Posterior cingulate gyrus (tissue), 11 donors: ENCODE measurements at places on chromosomes 4 and X.
A peak's percentile ranks its signal among the peaks of the same experiment; 100 is the strongest.

GRCh38 chrX:16202943-16203342 lies 35.7 kb downstream of the MAGEB17 start:
- no peak for DNase-seq

DNA sequence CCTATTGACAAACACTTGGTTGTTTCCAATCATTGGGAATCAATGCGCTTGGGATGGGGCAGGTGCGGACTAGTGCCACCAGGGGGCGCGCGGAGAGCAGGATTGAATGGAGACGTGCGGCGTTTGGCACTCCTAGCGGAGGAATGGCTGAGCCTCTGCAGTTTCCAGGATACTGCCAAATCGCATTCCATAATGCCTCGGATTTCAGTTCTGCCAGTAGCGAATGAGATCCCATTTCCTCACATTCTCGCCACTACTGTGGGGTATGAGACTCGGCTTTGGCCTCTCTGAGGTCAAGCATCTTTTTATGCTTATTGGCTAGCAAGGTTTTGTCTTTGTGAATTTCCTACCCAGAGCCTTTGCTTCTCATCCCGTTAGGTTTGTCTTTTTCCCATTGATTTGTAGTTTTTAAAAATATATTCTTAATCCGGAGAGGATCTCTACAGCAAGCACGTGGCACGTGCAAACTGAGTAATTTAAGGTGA lies 28.7 kb downstream of the CLDN34 start:
- peak; percentile 68 for DNase-seq

- no peak for DNase-seq
Observed at GRCh38 chrX:31706466-31706865, 634.6 kb upstream of the FTHL17 start.

DNA sequence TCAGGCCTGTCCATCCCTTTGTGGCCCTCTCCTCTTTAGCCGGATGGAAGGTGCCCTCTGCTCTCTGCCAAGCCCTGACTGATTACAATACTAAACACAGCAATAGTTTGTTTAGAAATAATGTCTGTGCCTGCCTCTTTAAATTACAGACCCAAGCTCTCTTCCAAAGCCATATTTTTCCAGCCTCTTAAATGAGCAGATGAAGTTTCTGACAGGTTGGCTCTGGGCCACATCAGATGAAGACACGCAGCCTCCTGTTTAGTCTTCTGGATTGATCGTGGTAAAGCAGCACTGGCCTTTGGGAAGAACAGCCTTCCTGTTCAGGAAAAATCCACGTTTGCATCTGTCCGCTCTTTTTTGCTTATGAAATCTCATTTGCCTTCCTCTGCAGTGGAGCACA lies 133.6 kb downstream of the CPE start:
- no peak for DNase-seq

GRCh38 chr4:40170588-40170987 lies 26.2 kb upstream of the RHOH start:
- DNase-seq, result no peak

- DNase-seq, result no peak
Observed at GRCh38 chrX:39484159-39485068, 613.3 kb downstream of the BCOR start.

GRCh38 chrX:132184871-132185270 lies 34.4 kb downstream of the RAP2C start:
- DNase-seq, result no peak

DNA sequence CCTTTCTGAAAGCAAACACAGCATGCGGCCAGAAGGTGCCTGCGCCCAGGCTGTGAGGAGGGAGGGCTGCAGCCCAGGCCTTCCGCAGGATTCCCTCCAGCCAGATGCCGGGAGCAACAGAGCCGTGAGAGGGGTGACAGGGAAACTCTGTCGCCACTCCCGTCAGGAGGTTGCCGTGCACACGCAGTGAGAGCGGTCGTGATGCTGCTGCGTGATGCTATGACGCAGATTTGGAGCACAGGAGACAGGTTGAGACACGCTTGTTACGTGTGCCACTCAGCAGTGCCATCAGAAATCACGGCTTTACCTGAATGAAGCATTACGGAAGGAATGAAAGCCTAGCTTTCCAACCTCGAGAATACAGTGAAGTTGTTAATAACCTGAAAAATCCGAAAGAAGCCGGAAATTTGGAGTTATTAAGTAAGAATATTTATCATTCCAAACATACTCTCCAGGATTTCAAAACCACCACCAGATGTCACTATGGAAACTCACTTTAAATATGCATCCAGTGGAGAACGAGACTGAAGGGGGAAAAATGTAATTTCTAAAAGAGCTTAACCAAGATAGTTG lies 54.4 kb downstream of the FAT1 start:
- no peak for DNase-seq

GRCh38 chr4:158934996-158935669 lies 166.3 kb downstream of the FNIP2 start:
- no peak for DNase-seq

- DNase-seq, result no peak
Observed at GRCh38 chrX:29913647-29914046, 301.7 kb upstream of the MAGEB2 start.

DNA sequence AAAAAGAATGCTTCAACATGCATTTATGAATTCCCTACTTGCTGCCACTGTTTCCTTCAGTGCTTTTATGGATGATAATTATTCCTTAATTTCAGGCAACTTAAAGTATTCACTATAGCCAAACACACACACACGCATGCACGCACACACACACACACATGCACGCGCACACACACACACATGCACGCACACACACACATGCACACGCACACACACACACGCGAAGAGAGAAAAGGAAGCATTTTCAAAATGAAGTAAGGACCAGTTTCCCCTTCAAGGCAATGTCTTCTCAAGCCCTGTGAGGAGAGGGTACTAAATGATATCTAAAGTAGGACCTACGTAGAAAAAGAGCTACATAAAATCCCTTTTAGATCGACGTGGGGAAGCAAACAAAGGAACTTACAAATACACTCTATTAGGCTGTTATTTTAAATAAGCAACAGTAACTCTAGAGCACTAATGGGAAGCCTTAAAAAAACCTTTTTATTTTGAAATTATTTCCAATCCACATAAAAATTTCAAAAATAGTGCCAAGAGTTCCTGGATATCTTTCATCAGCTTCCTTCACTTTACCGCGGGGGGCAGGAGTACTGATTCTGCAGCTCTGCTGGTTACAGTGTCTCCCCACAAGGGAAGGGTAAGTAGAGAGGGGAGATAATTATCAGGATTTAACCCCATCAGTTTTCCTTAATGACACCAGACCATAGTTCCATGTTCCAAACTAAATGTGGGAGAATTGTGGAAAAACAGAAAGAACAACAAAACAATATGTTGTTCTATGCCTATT lies 13.7 kb downstream of the IRF2 start:
- no peak for DNase-seq

GRCh38 chrX:110089656-110090403 lies 86.9 kb downstream of the TMEM164 start:
- no peak for DNase-seq

- DNase-seq, result no peak
Observed at GRCh38 chr4:7183161-7183560, 9.2 kb upstream of the SORCS2 start.

DNA sequence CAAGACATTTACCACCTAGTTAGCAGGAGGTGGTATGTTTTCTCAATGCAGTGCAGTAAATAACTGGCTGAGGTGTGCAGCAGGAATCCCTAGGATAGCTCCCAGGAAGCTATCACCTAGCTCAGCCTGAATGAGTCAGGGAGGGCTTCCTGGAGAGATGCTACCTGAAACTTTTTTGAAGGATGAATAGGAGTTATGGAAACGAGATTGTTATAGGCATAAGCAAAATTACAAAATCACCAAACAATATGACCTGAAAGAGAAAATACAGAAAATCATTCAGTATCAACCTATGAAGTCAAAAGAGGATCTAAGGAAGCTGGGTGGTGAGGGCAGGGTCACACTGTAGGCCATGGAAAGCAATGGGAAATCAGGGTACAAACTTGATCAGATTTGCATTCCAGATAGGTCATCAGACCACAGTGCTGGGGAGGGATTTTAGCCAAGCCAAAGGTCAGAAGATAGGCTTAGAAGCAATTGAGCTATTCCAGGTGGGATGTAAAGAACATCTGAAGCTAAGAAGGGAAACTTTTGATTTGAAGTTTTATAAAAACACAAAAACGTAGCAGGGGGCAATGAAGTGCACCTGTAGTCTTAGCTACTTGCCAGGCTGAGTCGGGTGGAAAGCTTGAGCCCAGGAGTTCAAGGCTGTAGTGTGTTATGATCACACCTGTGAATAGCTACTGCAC lies 11.3 kb downstream of the AREG start:
- DNase-seq, result no peak

- no peak for DNase-seq
Observed at GRCh38 chr4:92266521-92266920, 37.2 kb upstream of the GRID2 start.

DNA sequence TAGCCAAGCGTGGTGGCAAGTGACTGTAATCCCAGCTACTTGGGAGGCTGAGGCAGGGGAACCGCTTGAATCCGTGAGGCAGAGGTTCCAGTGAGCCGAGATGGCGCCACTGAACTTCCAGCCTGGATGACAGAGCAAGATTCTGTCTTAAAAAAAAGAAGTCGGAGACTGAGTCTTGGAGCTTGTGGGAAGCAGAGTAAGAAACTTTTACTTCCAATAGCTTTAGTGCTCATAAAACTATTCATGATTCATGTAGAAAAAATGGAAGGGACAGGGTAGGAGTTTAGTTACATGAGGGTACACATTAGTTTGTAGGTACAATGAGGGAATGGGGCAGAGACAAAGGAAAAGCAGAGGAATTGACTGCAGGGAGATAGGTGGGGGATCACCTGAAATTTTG lies 19.3 kb downstream of the RAP2C start:
- DNase-seq, result no peak

GRCh38 chr4:55183926-55184599 lies 58.7 kb upstream of the KDR start:
- no peak for DNase-seq

GRCh38 chr4:158782551-158783360 lies 13.9 kb downstream of the FNIP2 start:
- DNase-seq, result no peak

DNA sequence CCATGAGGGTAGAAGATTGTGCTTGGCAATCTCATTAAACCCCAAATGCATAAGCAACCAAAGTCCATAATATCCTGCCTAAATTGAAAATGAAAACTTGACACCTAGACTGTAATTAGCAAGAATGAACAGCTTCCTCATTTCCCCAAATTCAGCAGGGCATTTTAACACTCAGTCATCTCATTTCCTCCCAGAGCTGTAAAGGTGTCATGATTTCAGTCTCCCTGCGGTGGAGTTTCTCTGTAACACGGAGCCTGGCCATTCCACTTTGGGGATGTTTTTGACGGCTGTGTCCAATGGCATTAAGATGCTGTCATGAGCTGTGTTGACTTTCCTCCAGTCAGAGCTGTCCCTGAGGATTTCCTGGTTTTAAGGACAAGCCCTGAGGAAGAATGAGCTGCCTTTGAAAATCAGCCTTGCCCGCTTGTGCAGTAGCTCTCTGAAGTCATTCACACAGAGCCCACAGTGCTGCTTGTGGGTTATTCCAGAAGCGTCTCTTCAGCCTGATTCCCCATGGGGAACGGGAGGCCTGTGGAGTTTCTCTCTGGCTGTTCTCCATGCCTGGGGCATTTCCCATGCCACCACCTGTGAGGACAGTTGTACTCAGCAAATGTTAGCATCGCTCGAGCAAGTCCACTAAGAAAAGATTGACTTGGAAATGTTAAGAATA lies 187.0 kb downstream of the MID1 start:
- DNase-seq, result no peak

GRCh38 chr4:134695433-134695832 lies 493.8 kb upstream of the PABPC4L start:
- DNase-seq, result no peak

DNA sequence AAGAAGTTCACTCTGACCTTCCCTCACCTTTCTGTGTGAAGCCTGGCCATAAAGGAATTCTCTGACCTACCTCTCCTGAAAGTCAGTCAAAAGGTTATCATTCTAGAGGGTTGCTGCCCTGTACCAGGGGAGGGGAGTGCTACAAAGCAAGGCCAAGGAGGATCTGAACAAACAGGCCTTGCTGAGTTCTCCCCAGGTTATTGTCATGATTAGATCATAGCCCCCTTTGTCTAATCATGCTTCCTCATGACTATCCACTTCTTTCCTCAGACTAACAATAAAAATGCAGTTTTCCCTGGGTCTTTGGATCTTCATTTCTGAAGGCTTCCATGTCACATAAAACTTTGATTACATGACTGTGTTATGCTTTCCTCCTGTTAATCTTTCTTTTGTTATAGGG lies 472.0 kb downstream of the IQCM start:
- DNase-seq, result no peak
